Left hindlimb (tissue), 1 donor: ENCODE measurements at places on chromosomes 16 and 17.
A peak's percentile ranks its signal among the peaks of the same experiment; 100 is the strongest.

DNA sequence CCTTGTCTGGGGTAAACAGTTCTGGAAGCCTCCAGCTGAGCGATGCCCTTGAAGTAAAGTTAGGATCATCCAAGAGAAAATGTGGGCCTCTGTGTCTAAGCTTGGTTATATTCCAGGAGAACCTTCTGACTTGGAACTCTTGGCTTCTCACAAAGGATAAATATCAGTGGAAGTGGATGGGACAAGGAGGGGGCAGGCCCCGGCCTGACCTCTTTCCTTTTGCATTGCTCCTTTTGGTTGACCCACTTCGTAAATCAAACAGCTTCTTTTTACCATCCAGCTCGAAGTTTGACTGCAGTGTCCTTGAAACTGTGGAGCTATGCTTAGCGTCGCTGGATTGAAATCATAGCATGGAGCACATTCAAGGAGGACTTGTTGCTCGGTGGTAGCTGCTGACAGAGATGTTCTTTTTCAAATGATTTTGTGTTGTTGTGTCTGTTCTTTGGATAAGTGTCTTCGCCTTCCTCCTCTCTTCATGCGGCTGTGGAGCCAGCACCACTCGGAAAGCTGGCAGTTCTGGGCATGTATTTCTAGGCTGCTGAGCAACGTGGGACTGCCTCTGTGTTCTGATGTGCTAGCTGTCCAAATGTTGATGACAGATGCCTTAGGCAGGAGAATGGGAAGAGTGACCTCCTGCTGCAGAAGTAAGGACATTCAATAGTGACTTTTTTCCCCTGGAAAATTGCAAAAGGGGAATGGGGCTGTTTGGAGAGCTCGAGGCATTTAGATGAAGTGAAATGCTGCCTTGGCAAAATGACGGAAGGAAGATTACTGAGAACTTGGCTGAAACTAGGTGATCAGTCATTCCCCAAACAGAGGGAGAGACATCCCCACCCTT, 4.5 kb downstream of the MINK1 start:
- no peak for DNase-seq

- DNase-seq: peak; percentile 52
Observed at GRCh38 chr17:18033442-18034099, 5.4 kb downstream of the ATPAF2 start.

GRCh38 chr16:8660841-8661301, 13.5 kb upstream of the ABAT start:
- DNase-seq: peak; percentile 61

DNA sequence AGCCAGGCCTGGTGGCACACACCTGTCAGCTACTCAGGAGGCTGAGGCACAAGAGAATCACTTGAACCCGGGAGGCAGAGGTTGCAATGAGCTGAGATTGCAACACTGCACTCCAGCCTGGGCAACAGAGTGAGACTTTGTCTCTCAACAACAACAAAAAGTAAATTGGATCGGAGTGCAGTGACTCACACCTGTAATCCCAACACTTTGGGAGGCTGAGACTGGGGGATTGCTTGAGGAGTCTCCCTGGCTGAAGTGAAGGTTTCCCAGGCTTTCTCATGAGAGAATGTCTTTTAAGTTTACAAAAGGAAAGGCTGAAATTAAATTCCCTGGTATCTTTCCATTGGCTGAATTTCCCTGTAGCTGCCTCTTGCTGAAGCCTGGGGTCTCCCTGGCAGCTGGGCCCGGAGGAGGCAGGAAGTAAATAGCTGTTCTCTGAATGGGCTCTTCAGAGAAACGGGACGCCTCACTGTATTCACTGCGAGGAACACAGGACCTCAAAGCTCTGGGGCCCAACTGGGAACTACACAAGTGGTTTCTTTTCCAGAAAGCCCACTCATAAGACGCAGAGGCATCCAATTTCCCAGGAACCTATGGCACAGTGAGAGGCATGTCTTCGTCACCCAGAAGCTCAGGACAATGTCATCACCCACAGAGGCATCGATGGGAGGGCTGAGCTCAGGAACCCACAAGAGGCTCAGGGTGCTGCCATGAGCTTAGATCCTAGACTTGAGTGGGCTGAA, 77.4 kb upstream of the SMURF2 start:
- peak; percentile 46 for DNase-seq

- DNase-seq: peak; percentile 21
Observed at GRCh38 chr17:82956146-82956725, 116.4 kb upstream of the ZNF750 start.

GRCh38 chr17:7873051-7873450, 15.2 kb downstream of the CYB5D1 start:
- DNase-seq: no peak

DNA sequence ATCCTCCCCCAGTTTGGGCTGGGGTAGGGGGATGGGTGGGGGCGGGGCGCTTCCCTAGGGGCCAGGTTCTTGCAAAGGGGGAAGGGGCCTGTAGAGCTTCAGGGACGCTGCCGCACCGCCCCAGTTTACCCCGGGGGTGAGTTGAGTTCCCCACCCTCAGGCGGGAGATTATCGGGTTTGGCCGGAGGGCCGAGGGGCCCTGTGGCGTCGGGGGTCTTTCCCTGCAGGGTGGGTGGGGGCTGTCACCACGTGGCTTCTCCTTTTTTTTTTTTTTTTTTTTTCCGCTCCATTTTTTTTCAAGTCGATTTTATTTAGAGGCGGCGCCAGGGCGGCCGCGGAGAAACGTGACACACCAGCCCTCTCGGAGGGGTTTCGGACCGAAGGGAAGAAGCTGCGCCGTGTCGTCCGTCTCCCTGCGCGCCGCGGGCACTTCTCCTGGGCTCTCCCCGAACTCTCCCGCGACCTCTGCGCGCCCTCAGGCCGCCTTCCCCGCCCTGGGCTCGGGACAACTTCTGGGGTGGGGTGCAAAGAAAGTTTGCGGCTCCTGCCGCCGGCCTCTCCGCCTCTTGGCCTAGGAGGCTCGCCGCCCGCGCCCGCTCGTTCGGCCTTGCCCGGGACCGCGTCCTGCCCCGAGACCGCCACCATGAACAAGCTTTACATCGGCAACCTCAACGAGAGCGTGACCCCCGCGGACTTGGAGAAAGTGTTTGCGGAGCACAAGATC, at the start of gene IGF2BP1:
IGF2BP1 (plus strand) TSS at position 283 of the 724 bp plus-strand sequence; CDS start at position 644, 361 bp downstream.
- peak; percentile 79 for DNase-seq
